ENCODE measurements at places on chromosomes 11 and 22.

DNA sequence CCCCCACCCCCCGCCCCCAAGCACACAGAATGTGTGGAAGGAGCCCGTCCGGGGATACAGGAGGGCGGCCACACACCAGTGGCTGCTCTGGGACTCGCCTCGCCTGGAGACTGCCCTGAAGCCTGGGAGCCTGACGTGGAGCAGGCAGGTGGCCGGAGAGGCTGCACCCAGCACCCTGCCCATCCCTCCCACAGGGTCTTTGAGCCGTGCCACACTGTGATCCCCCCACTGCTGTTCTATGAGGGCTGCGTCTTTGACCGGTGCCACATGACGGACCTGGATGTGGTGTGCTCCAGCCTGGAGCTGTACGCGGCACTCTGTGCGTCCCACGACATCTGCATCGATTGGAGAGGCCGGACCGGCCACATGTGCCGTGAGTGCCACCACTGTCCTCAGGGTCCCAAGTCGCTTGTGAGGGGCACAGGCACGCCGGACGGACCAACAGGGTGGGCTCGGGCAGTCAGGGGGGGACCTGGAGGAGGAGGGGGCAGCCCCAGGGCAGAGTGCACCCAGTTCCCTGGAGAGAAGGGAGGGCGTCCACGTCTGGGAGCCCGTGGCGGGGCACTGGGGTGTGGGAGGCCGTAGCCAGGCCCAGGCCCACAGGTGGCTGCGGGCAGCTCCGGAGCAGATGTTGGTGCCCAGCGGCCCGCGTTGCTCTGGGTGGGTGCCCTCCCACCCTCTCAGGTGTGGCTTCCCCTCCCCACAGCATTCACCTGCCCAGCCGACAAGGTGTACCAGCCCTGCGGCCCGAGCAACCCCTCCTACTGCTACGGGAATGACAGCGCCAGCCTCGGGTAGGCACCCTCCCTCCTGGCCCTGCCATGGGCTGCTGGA is 27.0 kb upstream of the MUC5B start:
- no peak for DNase-seq

GRCh38 chr22:40676644-40677043 is 2.6 kb upstream of the MCHR1 start:
- no peak for DNase-seq

GRCh38 chr11:126383339-126384335 is 28.2 kb downstream of the ST3GAL4 start:
- DNase-seq = no peak

DNA sequence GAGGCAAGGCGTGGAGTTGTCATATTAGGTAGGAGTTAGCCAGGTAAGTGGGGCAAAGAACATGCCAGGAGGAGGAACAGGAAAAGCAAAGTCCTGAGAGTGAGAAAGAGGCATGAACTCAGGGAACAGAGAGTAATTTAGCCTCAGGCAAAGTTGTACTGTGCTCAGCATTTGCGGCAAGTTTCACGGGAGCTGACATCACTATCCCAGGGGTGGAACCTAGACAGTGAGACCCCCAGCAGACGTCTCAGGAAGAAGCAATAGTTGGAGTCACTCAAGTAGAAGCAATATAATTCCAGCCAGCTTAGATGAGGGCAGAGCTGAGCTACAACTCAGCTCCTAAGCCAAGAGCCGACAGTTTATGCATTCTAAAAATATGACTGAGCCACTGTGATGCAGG is 426.0 kb upstream of the ISX start:
- DNase-seq = no peak

GRCh38 chr11:65260302-65260701 is 1.5 kb upstream of the POLA2 start:
- DNase-seq = no peak

- no peak for DNase-seq
Observed at GRCh38 chr11:133191931-133192330, 340.4 kb downstream of the OPCML start.

DNA sequence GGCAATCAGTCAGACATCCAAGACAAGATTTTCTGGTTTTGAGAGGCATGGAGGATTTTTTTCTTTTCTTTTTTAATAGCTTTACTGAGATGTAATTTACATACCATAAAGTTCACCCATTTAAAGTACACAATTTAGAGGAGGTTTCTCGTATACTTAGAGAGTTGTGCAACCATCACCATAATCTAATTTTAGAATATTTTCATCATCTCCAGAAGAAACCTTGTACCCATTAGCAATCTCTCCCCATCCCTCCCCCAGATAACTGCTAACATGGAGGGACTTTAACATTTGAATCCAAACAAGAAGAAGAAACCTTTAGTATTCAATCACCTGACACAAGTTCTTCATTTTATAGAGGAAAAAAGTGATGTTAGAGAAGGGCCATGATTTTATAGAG is 83.6 kb downstream of the CLPB start:
- DNase-seq = no peak

GRCh38 chr11:32116668-32117067 is 25.8 kb downstream of the RCN1 start:
- DNase-seq = no peak

- DNase-seq = no peak
Observed at GRCh38 chr22:19847345-19847632, 7.4 kb downstream of the GNB1L start.

- DNase-seq = no peak
Observed at GRCh38 chr11:57597916-57598830, 688 bp downstream of the SERPING1 start.

GRCh38 chr11:27217948-27218420 is 145.0 kb downstream of the CCDC34 start:
- no peak for DNase-seq

DNA sequence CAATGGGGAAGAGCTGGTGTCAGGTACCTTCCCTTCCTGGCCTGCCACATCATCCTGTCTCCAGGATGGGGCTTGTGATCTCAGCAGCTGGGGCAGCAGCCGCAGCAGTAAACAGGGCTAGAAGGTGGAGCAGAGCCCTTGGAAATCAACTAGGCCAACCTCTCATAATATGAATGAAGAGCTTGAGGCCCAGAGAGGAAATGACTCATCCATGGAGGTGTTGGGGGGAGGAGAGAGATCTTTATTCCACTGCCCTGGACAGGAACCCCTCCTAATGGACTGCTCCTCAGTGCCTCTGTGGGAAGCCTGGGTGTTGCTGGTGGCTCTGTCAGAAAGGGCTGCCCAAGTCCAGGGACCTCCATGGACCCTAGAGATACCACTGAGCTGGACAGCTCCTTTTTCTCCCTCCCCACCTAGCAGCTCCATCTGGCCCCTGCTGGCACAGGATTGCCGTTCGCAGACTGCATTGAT is 111.8 kb downstream of the OSBP2 start:
- DNase-seq = peak; percentile 87

DNA sequence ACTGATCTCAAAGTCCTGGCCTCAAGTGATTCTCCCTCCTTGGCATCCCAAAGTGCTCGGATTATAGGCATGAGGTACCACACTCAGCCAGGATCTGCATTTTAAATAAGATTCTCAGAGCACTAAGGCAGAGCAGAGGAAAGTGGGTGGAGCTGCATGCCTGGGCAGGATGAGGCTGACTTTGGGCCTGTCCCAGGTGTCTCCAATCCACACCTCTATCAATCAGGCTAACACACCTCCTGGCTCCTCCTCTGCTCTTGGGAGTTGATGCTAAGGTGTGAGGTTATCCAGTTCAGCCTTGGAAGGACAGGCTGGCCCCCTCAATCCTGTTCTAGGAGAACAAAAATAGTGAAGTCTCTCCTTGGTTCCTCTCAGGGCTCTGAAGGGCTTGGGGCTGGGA is 30.2 kb upstream of the P2RY2 start:
- no peak for DNase-seq

GRCh38 chr22:30423301-30423958 is 2.1 kb upstream of the MTFP1 start:
- no peak for DNase-seq

- no peak for DNase-seq
Observed at GRCh38 chr22:33691057-33691630, 229.1 kb downstream of the LARGE1 start.

- no peak for DNase-seq
Observed at GRCh38 chr11:78338138-78338537, 79.5 kb downstream of the GAB2 start.

- DNase-seq = no peak
Observed at GRCh38 chr11:19730373-19730772, 17.7 kb downstream of the NAV2 start.

DNA sequence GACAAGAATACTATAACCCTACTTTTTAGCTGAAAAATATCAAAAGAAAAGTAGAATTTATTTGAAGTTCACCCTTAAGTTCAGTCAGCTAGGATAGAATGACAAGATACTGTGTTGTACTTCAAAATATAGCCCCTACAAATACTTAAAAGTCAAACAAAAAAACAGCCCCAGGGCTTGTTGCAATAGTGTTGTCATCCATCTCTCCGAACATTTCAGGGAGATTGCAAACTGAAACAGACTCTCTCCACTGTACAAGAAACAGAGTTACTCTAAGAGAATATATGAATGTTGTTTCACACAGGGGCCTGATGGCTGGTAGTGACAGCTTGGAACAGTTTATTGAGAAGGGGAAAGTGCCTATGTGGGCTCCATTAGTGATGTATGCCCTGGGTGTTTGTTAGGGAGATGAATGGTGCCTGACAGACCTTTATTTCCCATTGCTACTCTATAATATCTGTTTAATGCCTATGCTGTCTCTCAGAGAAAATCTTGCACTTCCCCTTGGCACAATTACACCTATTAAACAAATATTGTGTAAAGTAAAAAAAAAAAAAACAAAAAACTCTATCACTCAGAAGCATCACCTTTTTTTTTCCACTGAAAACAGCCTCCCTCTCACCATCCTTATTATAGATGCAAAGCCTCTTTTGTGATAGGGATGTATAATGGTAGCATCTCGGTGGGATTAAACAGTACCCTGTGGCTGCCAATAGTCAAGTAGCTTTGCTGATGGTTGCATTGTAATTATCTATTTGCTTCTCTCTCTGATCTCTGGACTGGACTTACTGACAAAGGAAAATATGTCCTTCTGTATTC is 506.3 kb upstream of the LUZP2 start:
- DNase-seq = no peak

DNA sequence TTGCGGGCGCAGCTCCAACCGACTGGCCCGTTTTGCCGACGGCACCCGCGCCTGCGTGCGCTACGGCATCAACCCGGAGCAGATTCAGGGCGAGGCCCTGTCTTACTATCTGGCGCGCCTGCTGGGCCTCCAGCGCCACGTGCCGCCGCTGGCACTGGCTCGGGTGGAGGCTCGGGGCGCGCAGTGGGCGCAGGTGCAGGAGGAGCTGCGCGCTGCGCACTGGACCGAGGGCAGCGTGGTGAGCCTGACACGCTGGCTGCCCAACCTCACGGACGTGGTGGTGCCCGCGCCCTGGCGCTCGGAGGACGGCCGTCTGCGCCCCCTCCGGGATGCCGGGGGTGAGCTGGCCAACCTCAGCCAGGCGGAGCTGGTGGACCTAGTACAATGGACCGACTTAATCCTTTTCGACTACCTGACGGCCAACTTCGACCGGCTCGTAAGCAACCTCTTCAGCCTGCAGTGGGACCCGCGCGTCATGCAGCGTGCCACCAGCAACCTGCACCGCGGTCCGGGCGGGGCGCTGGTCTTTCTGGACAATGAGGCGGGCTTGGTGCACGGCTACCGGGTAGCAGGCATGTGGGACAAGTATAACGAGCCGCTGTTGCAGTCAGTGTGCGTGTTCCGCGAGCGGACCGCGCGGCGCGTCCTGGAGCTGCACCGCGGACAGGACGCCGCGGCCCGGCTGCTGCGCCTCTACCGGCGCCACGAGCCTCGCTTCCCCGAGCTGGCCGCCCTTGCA is 1.0 kb downstream of the FJX1 start:
- DNase-seq = peak; percentile 41

DNA sequence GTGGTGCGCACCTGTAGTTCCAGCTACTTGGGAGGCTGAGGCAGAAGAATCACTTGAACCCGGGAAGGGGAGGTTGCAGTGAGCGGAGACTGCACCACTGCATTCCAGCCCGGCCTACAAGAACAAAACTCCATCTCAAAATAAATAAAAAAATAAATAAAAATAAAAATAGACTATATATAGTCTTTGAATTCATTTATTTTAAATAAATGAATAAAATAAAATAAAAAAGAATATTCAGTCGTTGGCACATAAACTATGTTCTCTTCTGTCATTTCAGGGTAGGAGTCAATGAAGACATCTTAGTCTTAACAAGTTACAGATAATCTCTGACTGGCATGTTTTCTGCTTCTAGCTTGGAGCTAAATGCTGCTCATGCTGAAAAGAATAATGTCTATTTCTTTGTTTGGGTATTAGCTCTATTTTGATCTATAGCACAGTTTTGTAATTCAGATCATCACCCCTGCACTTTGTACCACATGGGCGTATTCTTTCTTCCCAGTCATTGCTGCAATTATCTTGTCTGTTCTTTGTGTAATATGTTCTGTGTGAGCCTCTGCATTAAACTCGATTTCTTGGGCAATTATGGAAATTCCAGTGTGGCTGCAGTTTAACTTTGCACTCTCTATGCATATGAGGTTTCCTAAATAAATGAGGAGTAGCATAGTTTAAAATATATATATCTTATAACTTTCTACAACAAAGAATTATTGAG is 1.4 kb upstream of the MS4A14 start:
- no peak for DNase-seq

- no peak for DNase-seq
Observed at GRCh38 chr11:128988242-128988970, 45.7 kb upstream of the TP53AIP1 start.

DNA sequence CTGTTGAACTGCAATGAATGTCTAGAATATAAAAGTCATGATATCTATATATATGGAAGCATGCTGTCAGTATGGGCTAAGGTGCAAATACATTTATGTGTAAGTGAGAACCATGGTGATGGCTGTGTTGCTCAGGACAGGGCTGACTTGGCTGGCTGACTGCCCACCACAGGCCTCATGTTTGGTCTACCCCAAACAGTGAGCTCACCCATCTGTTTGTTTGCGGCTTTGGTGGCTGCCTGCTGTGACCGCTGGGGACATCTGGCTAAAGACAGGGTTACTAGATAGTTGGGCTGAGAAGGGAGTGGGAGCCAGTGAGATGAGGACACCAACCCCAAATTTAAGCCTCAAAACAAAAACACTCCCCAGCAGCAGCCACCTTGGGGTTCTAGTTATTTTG is 6.3 kb downstream of the CD44 start:
- no peak for DNase-seq

- no peak for DNase-seq
Observed at GRCh38 chr22:39237318-39238100, 7.3 kb downstream of the PDGFB start.

- no peak for DNase-seq
Observed at GRCh38 chr11:82896183-82896582, 4.0 kb downstream of the PRCP start.

- DNase-seq = no peak
Observed at GRCh38 chr11:107177106-107177477, 158.8 kb upstream of the GUCY1A2 start.

GRCh38 chr11:118914987-118915386 is 10.7 kb downstream of the BCL9L start:
- no peak for DNase-seq
